ENCODE measurements at places on chromosomes 2 and 18.

GRCh38 chr2:30766666-30767065, 40.6 kb downstream of the CAPN13 start:
- no peak for DNase-seq

DNA sequence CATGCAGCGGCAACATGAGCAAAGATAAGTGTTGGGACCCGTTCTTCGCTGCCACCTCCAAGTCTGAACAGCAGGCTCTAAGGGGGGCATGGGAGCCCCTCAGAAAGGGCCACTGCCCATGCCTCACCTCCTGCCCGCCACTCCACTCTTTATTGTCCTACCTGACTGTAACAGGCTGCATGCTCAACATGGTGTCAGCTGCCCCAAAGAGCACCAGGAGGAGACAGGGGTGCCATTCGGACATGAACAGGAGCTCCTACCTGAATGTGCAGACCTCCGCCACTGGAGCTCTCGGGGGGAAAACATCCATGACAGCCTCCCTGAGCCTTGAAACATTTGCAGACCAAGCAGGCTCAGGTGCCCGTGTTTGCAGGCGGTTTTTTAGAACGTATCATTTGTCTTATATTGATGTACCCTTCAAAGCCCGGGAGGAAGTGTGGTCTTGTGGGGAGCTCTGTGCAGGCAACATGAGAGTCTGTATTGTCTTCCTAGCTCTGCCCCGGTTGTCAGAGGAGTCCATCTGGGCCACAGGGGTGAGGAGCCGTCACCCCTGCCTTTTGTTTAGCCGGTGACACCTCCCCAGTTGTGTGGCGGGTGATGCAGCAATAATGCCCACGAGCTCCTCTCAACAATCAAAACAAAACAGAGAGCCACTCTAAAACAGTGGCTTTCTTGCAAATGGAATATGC, 35.1 kb upstream of the CD8A start:
- DNase-seq, result no peak

DNA sequence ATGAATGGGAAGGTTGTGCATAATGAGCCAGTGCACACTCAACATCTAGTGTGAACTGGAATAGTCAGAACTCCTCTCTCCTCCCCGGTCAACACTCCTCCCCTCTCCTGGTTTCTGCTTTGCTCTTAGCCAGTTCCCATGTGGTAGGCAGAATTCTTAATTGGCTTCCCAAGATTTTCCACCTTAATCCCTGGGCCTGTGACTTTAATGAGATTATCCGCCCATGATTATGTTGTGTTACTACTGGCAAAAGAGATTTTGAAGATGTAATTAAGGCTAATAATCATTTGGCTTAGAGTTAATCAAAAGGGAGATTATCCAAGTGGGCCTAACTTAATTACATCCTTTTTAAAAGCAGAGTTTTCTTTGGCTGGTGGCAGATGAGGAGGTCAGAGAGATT, 34.2 kb upstream of the REV1 start:
- DNase-seq, result no peak

GRCh38 chr18:53056064-53056463, 716.1 kb downstream of the DCC start:
- DNase-seq, result no peak

DNA sequence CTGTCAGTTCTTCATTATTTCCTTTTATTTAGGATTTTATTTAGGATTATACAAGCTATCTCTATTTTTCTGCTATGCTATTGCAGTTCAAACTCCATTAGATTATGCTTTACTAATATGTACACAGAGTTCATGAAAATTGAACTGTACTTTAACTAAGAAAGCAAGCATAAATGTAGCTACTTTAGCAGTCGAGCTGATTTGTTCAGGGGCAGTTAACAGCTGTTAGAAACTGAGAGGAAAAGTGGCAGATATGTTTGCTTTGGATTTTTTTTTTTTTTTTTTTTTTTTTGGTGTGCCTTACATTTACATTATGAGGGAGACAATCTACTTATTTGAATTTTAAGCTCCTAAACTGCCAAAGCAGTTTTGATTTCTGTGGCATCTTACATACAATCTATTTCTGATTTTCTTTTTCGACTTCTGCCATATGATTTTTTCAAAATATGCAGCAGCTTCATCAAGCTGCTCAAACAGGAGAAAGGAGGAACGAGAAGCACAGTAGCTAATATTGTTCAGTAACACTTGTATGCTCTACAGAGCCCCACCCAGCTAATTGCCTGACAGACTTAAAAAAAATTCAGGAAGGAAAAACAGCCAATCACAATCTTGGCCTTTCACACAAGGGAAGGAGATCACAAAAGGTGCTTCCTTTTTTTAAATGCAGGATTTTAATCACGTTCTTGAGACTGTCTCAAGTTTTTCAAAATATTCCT, 233.4 kb upstream of the SIX3 start:
- DNase-seq, result no peak

DNA sequence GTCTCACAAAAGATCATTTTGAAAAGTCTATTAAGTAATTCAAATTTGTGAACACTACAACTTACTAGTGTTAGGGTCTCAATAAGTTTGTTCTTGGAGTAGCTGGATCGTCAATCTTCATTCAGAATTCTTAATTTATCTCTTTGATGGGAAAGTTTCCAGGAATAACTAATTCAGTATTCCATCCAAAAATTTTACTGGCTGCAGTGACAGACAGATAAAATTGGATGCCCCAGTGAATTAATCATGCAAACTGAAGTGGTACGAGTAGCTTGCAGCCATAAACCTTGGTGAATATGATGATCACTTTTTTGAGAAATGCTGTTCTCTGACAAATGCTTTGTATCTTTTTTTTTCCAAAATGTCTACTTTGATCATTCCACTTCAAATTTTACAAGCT, 112.8 kb downstream of the LYPD6 start:
- no peak for DNase-seq

GRCh38 chr2:215188078-215188477, 49.7 kb upstream of the ABCA12 start:
- DNase-seq, result no peak

GRCh38 chr2:186456941-186457340, 29.1 kb upstream of the ZC3H15 start:
- no peak for DNase-seq

All from femur (tissue), 1 donor.